AG10803 (cell line): ENCODE measurements at places on chromosomes 3 and 15.

- DNase-seq = peak; percentile 82
Measured at GRCh38 chr3:36434687-36435426, 54.6 kb downstream of the STAC start.

DNA sequence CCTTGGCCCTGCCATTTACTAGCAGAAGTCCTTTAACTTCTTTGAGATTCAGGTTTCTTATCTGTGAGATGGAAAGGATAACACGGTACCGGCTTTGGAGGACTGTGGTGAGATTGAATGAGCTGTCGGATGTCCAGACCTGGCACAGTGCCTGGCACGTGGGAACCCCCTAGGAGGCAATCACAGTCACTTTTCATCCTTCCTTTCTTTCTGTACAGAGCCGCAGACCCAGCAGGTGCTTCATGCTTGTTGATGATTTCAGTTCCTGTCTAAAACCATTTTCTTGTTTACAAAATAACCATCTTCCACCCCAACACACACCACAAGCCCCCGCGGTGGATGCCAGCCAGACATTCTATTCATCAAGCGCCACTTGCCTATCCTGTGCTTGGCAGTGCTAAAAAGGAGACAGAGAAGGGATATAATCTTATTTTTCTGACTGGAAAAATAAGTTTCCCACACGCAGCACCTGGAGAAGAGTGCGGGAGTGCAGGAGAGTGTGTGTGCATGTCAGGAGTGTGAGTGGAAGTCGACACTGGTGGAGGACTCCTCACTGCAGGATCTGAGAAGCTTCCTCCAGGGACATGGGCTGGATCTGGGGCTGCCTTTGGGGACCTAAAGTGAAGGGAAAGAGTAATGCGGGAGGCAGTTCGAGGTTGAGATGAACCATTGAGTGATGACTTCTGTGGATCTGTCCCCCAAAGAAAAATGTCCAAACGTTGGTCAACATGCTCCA lies 85.7 kb downstream of the ST6GAL1 start:
- DNase-seq = no peak

- DNase-seq = peak; percentile 62
Measured at GRCh38 chr15:101455291-101456025, 34.0 kb downstream of the PCSK6 start.

- DNase-seq = no peak
Measured at GRCh38 chr3:181570472-181570871, 141.3 kb upstream of the SOX2 start.

GRCh38 chr3:160129459-160130061 lies 95.7 kb upstream of the C3orf80 start:
- peak; percentile 98 for DNase-seq

DNA sequence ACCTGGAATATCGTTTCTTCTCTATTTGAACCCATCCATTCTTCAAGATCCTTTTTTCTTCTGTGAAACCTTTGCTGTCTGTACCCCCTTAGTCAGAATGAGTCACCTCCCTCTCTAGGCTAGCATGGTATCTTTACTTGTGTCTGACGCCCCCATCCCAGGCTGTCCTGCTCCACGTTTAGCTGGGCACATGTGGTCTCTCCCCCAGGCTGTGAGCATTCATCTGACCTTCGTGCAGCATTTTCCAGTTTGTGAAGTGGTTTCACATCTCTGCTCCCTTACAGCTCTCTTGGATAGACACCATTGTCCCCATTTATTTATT lies 14.3 kb upstream of the TLE3 start:
- DNase-seq = no peak

DNA sequence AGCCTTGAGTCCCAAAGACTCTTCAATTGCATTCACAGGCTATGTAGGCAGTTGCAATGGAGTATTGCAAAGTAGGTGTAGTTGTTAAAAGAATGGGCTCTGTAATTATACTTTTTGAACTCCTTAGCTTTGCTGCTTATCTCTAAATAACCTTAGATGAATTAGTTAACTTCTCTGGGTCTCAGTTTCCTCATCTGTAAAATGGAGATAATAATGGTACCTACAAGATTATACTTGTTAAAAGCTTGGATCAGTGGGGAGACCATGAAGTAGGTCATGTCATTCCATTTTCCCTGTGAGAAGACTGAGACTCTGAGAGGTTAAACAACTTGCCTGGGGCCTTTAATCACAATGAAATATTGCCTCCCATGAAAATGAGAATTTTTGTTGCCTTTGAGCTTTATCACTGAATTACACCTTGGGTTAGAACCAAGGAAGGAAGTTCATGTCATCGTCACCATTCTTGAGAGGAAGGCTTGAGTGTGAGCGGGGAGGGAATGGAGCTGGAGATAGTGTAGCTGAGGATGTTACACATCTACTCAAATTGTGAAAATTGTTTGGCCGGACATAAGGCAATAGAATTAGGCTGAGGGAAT lies 38.1 kb downstream of the CTDSPL start:
- DNase-seq = no peak

DNA sequence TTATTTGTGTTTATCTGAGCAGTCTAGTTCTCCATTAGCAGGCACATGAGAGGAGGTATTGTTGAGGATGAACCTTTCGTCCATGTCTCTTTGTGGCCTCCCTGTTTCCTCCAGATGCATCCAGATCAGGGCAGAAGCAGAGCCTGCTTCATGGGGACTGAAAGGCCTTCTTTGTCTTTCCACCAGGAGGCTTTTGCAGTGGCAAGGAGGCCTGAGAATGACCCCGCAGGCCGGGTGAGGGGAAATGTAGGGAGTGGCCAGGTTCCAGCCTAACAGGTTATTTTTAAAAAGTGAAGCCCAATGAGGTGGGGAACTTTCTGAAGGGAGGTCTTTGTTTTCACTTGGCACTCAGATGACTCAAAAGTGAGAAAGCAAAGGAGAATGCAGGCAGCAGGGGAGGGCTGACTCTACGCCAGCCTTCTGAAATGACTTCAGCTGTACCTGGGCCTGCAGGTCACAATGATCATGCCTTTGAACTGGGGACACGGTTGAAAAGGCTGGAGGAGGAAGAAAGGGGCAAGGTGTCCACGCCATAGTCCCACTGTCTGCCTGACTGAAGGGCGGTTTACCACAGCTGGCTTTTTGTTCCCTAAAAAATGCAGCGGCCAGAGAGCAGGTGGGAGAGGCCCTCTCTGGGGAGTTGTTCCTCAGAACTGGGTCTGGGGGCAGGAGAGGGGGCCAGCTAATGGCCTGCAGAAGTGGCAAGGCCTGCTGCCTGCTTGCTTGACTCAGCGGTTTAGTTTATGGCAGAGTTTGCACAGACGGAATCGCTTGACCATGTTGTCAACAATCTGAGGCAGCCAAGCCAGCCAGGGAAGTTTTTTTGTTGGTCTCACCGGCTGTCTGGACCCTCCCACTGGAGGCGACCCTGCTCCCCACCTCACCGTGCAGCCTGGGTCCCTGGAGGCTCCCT lies 28.7 kb downstream of the CMTM7 start:
- DNase-seq = no peak
